AML-193 (cell line): ENCODE measurements at places on chromosomes 7 and 10.

GRCh38 chr10:80709866-80710265 lies 172.2 kb downstream of the SH2D4B start:
- DNase-seq, result no peak

DNA sequence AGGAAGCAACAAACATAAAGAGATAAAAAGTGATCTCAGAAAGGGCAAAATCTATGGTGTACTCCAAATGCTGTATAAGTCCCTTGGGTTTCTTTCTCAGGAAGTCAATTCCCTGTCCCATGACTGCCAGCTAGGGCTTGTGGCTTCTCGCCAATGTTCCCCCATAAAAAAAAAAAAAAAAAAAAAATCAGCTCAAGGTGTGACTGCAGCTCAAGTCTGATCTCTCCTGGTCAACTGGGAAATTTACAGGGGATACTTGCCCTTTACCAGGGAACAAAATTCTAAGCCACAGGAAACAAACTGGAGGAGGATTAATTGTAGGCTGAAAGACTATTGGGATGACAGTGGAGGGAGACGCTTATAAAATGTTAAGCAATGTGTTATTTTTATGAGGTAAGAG lies 76.0 kb downstream of the PCGF5 start:
- no peak for DNase-seq

DNA sequence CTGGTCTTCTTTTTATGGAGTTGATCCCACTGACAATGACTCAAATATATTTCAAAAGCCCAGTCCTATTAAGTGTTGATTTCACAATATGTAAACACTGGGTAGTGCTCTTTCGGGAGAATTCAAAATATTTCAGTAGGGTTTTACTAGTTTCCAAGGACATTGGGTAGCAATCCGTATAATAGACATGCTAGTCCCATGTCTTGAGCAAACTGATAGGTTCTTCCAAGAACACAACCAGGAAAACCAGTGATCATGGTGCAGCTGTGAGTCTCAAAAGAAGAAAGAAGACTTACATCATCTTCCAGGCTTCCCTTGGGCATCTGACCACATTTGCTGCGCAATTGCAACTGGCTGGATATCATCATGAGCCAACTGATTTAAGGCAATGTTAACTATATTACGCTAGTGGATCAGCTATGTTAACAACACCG lies 59.3 kb upstream of the APBB1IP start:
- peak; percentile 88 for DNase-seq

GRCh38 chr7:157429680-157430224 lies 92.9 kb downstream of the DNAJB6 start:
- no peak for DNase-seq

DNA sequence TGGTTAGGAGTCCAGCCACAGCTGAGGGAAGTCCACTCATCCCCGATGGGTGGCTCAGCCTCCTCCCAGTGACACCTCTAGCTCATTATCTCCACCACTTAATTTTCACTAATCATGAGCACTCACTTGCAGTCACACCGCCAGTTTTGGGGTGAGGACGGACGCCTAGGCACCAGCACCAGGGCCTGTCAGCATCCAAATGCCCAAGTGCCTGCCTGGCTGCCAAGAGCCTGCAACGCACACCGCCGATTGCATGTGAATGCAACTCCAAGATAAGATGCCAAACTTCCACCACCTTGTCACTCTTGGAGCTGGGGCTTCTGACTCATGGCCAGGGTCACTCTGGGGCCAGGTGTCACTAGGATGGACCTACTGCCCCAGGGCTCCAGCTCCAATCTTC lies 24.4 kb upstream of the SMARCD3 start:
- no peak for DNase-seq

DNA sequence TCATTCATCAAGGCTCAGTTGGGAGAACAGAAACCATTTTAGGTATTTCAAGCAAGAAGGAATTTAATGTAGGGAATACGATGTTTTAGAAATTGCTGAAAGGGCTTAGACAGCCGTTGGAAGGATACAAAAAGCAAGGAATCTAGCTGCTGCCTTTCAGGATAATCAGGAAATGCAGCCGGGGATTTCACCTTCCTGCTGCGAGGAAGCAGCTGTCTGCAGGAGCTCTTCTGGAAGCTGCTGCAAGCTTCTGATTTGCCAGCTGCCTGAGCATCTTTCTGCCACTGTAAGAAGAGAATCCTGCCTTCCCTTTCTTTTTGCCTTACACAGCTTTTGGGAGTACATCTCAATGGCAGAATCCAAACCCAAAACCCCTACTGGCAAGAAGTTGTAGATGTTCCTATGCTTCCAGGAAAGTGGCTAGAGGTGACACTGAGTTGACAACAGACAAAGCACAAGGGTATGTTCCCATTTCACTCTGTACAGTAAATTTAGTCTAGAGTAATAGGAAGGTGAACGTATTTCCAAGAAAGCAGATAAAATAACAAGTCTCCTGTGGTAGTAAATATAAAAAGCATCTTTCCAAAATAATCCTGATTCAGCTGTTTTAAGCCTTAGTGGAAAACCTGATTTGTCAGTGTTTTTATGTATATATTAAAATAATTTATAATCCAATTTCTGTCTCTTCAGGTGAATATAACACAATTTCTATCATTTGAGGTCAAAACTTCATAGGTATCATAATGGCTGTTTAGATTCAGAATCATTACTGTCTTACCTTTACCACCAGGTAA lies 148.4 kb upstream of the LRGUK start:
- DNase-seq, result no peak
